Liver (tissue), 10 donors: ENCODE measurements at places on chromosomes 7 and 10. TPM values are rescaled to one million over a fixed set of nuclear protein-coding genes. Genes with fewer than 3 reads are reported as not detected.

Gene GPR37
- 12.0 TPM for total RNA-seq

Gene PHYHIPL
- 1.3 TPM for total RNA-seq

Gene PLPP4
- total RNA-seq: 0.75 TPM

Gene NODAL
- total RNA-seq: not detected

DNA sequence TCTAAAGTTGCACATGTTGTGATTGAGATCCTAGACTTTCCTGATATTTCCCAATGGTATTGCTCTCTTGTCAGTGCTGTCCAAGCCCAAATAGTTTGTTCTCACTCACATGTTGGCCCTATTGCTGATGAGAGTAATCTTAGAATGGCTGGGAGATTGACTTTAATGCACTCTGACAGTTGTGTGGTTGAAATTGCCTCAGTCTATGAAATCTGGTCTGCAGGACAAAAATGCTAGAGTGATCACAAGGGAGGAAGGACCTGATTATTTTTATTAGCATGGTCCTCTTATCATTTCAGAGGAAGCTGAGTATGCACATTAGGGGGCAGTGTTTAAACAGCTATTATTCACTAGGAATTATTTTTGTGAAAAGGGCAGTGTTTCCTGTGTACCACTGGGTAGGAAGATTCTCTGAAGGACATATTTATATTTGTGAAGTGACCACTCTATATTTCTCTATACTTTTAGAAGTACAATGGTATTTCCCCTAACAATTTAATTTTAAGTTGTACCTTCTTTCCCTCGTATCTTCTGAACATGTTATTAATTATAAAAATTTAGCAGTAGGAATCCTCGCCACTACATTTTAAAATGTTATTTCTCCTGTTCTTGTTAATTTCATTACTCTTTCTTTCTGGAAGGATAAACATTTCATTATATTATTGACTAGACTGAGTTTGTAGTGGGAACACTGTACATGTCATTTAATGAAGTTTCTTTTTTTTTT lies 64.4 kb downstream of the SUGCT start:
- H3K36me3 ChIP-seq: no peaks in the 10 kb centered on the region
- H3K27ac ChIP-seq: no peak overlapping the region
- H3K4me3 ChIP-seq: no peak overlapping the region
- H3K27me3 ChIP-seq: no peaks in the 10 kb centered on the region
- DNase-seq: no peak

DNA sequence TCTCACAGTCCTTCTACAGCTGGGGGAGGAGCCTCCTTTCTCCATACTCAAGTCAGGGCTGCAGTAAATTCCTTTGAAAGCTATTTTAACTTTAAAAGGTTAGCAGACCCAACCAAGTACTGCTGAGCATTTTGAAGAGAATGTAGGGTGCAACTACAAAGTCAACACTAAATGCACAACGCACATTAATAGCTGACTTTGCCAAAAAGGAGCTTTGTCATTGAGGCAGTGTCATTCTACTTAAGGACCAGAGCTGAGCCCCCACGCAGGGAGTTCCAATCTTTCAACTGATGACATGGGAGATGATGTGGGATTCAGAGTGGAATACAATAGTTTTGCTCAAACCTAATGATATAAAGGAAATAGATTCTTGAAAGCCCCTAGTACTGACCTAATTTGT lies 20.3 kb downstream of the TECTB start:
- H3K4me1 ChIP-seq: peaks cover 51% of the 10 kb centered on the region
- no peaks in the 10 kb centered on the region for H3K36me3 ChIP-seq
- no peaks in the 10 kb centered on the region for H3K27me3 ChIP-seq
- H3K27ac ChIP-seq: peak overlapping the region; percentile 76
- H3K4me3 ChIP-seq: no peak overlapping the region
- no peak for DNase-seq

- H3K36me3 ChIP-seq: peaks cover 2% of the 10 kb centered on the region
- peak; percentile 27 for DNase-seq
- H3K27me3 ChIP-seq: no peaks in the 10 kb centered on the region
- H3K4me3 ChIP-seq: no peak overlapping the region
These were observed 10.3 kb downstream of the EPHB6 start for GRCh38 chr7:142864980-142865747.

GRCh38 chr10:120541984-120542383 lies 85.0 kb downstream of the PLPP4 start:
- H3K4me1 ChIP-seq: no peaks in the 10 kb centered on the region
- H3K36me3 ChIP-seq: no peaks in the 10 kb centered on the region
- no peak overlapping the region for H3K27ac ChIP-seq

DNA sequence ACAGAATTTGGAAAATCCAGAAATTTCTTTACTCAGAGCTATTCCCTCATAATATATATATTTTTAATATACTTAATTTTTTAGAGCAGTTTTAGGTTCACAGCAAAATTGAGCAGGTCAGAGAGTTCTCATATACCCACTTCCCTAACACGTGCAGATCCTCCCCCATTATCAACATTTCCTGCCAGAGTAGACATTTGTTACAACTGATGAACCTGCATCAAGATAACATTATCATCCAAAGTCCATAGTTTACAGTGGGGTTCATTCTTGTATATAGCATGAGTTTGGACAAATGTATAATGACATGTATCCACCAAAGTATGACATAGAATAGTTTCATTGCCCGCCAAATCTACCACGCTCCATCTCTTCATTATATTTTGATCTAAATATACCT lies 170.0 kb downstream of the PTEN start:
- no peak for DNase-seq
- H3K4me1 ChIP-seq: peaks cover 13% of the 10 kb centered on the region

GRCh38 chr7:65896279-65896870 lies 23.5 kb downstream of the VKORC1L1 start:
- no peak overlapping the region for H3K27ac ChIP-seq
- H3K27me3 ChIP-seq: no peaks in the 10 kb centered on the region
- no peaks in the 10 kb centered on the region for H3K36me3 ChIP-seq

DNA sequence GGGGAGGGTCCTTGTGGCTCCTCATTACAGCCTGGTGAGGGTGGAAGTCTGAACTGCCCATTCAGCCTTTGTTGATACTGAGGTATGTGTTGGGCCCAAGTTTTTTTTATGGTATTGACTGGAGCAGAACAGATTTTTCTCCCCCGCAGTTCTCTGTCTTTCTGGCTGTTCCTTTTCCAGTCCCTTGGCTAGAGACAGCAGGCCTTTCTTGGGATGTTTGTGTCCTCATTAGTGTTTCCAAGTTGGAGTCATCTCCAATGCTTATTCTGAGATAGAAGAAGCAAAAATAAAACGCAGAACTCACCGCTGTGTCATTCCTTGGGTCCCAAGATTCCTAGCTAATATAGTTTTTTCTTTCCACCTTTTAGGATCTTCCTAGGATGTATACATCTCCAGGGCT lies 193.3 kb downstream of the RAMP3 start:
- no peak for DNase-seq
- no peak overlapping the region for H3K4me3 ChIP-seq
- peaks cover 2% of the 10 kb centered on the region for H3K27me3 ChIP-seq
- no peaks in the 10 kb centered on the region for H3K4me1 ChIP-seq

DNA sequence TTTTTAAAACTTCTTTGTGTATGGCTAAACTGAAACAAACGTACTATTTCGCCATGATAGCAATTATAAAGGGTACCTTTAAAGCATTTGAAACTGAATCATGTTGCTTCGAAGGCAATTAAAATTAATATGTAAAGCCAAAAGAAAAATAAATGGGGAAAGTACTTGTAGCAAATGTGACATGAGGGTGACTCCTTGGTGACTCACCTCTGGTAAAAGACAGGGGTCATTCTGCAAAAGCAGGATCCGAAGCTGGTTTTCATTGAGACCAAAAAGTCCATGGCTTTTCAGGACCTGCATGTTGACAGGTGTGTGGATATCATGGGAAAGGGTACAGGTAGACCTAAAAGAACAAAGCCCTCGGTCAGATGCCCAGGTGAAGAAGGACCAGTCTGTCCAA lies 1.5 kb downstream of the ZC3HAV1L start:
- no peaks in the 10 kb centered on the region for H3K27me3 ChIP-seq
- H3K4me1 ChIP-seq: peaks cover 9% of the 10 kb centered on the region
- H3K36me3 ChIP-seq: no peaks in the 10 kb centered on the region
- H3K4me3 ChIP-seq: no peak overlapping the region

- no peaks in the 10 kb centered on the region for H3K36me3 ChIP-seq
- H3K4me3 ChIP-seq: no peak overlapping the region
- no peaks in the 10 kb centered on the region for H3K27me3 ChIP-seq
- DNase-seq: no peak
These were observed 1.8 kb upstream of the CLCN1 start for GRCh38 chr7:143314127-143314526.

DNA sequence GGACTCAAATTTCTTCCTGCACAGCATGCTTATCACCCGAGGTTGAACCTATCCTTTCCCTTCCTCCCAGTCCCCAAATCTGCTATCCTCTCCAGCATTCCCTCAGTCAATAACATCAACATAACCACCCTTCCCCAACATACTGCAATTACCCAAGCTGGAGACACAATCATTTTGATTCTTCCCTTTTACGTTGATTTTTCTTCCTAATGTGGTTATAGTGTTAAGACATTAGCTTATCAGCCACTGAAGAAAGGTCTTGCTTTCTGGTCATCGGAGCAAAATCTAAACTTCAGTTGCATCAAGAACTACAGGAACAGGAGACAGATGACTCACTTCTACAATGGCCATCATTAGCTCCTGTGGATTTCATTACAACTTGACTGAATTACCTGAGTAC lies 3.5 kb upstream of the HBP1 start:
- no peak overlapping the region for H3K4me3 ChIP-seq
- H3K4me1 ChIP-seq: peaks cover 6% of the 10 kb centered on the region
- no peak for DNase-seq
- no peak overlapping the region for H3K27ac ChIP-seq

DNA sequence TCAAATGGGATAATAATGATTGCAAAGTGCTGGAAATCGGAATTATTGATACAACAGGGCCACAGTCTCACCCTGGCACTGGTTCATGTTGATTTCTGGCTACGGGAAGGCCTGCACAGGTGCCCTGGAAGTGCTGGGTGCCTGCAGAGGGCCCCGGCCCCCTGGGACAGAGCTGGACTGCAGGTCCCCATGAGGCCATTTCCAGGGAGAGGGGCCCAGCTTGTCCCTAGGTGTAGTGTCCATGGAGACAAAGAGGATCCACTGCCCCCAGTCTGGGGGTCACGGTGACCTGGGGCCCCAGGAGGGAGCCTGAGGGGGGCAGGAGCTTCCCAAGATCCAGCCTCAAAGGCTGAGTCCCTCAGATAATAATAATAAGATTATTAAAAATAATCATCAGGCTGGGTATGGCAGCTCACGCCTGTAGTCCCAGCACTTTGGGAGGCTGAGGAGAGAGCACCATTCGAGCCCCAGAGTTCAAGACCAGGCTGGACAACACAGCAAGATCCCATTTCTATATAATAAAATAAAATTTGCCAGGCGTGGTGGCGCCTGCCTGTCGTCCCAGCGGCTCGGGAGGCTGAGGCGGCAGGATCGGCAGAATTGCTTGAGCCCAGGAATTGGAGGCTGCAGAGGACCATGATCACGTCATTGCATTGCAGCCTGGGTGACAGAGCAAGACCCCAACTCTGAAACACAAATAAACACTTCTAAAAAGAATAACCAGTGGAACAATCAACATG lies 98.1 kb downstream of the MICALL2 start:
- no peaks in the 10 kb centered on the region for H3K4me1 ChIP-seq
- H3K27me3 ChIP-seq: no peaks in the 10 kb centered on the region
- no peak overlapping the region for H3K27ac ChIP-seq
- H3K36me3 ChIP-seq: no peaks in the 10 kb centered on the region
